ENCODE measurements at places on chromosomes 5 and 9.
A peak's percentile ranks its signal among the peaks of the same experiment; 100 is the strongest.

DNA sequence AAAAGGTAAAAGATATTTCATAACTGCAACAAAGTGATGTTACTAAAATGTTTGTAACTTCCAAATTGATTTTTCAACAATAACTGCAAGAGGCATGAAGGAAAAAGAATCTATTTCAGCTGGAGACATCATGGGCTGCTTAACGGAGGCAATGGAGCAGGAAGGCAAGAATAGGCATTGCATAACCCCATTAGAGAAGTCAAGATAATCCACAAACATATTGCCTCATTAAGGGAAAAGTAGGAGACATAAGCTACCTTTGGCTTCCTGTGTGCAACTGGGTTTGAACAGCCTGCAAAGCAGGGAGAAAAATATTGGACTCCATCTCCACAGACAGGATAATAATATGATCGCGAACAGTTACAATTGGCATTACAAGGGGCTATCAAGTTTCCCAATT lies 46.7 kb downstream of the SLCO4C1 start:
- no peak for DNase-seq

DNA sequence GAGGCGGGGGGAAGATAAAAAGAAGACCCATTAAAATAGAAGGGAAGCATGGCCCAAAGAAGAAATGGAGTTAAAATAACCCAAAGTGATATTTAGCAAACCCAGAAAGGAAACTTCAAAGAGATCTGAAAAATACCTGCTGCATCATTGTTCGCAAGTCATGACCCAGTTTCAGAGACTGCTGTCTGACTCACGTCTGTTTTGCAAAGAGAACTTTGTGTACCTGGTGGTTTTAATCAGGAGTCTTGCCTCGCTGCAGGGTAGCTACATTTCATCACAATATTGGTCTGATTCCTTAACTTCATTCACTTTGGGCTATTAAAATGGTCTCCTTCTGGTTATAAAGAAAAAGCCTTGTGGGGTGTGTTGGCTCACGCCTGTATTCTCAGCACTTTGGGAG lies 461.1 kb upstream of the DAP start:
- no peak for DNase-seq

GRCh38 chr5:143404416-143405062 lies 1.1 kb upstream of the NR3C1 start:
- DNase-seq, result peak; percentile 74

- no peak for DNase-seq
Observed at GRCh38 chr5:94313188-94313587, 305.2 kb downstream of the KIAA0825 start.

GRCh38 chr9:79060766-79061165 lies 511.0 kb upstream of the TLE4 start:
- no peak for DNase-seq

DNA sequence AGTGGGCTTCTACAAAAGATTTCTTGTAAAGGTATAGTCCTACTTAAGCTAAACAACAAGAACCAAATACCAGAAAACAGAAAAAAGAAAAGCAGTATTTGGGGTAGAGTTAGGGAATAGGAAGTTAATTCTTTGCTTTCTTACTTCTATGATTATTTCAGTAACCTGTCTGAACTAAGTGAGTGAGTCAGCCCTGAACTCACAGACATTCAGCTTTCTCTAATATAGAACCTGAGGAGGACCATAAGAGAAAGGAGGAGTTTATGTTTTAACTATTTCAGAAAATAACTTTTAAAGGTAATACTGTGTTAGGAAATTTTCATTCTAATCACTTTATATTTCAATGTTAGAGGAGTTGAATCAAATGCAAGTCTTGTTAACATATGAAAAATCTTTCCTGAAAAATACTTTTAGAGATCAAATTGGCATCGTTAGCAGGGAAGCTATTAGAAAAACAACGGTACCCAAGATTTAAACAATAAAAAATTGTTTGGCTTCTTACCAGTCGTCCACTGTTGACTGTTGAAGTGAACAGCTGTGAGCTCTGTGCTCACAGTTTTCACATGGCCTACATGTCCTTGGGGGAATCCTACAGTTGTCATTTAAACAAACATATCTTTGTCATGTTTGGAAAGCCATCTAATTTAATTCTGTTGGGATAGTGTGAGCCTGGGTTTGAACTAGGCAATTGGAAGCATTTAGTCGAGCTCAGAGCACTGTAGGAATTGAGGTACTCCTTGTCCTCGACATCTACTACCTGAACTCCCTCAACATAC lies 19.9 kb upstream of the ZFAND5 start:
- DNase-seq, result no peak

- DNase-seq, result no peak
Observed at GRCh38 chr9:16070455-16071145, 517.8 kb downstream of the CCDC171 start.

GRCh38 chr9:89522261-89522958 lies 24.5 kb upstream of the SEMA4D start:
- DNase-seq, result peak; percentile 84

DNA sequence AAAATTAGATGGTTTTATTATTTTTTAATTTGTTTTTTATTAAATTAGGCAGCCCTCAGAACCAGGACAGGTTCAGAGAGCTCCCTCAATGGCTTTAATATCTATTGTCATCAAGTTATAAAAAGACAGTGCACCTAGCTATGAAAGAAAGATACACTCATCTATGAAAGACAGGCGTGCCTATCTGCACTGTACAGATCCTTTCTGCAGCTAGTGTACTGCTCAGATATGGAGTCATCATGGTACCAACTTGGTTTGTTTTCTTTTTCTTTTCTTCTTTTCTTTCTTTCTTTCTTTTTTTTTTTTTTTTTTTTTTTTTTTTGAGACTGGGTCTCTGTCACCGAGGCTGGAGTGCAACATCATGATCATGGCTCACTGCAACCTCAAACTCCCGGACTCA lies 54.8 kb upstream of the GPBP1 start:
- DNase-seq, result no peak

DNA sequence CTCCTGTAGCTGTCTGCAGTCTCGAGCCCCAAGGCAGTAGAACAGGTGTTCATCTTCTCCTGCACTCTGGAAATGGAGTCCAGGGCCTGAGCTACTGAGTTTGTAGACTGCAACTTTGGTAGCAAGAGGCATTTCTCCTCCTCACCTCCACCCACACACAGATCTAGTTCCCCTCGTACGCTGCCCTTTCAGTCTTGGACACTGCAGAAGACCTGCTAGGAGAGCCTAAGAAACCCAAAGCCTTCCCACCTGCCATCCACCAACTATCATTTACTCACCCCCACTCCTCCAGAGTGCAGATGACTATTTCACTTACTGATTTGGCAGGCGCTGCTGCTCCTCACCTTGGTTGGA lies 59.0 kb downstream of the KCNIP1 start:
- DNase-seq, result no peak

DNA sequence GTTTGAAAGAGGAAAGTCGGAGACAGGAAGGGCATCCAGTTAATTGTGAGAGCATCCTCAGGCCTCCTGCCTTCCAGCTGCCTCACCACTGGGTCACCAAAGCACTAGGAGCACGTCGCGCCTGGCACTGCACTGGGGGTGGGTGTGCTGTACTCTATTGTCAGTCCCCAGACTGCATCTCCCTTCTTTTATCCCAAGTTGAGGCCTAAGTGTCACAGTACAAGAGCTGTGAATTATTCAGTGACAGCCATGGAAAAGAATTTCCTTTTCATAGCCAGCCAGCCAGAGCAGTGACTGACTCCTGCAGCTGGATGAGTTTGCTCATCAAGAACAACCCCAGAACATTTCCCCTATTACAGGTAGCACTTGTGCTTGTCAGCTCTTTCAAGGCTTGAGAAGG lies 16.3 kb downstream of the CLTA start:
- DNase-seq, result no peak

DNA sequence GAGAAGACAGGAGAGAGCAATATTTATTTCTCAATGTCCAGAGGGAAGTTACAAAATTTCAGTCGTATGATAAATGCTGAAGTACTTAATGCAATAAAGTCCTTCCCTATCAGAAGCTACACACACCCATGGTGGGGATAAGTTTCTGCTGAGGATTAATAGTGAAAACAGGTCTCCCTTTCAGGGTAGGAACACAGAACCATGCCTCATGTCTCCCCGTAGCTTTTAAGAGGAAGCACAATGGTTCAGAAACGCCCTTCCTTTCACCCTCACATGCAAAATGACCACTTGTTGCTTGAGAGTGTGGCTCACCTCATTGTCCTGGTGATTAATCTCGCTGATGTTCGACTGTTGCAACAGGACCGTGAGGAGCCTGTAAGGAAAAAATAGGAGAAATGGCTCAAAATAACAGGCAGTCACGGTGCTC lies 73.6 kb downstream of the ANKRD55 start:
- no peak for DNase-seq

DNA sequence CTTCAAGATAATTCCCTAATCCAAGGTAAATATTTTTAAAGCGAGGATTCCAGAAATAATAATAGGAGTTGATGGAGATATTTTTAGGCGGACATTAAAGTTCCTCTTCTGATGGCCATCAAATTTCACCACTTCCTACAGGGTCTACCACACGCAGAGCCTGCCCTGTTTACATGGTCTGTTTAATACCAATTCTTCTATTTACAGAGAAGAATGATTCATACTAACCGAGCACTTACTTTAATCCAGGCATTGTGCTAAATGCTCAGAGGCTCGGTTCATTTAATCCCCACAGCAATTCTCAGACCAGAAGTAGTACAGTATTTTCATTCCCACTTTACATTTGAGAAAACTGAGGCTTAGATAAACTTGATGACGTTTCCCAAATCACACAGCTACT lies 3.0 kb upstream of the ITGA1 start:
- DNase-seq, result no peak

Data from CD8-positive, alpha-beta memory T cell (primary cell).